Stimulated activated CD8-positive, alpha-beta memory T cell treated with anti-CD3 and anti-CD28 coated beads, Interleukin-4, amount 100 ng/mL, for 4 hours (primary cell): ENCODE measurements at places on chromosomes 11 and 22.

GRCh38 chr22:42639541-42640241, 710 bp downstream of the ATP5MGL start:
- DNase-seq = no peak

- no peak for DNase-seq
Measured at GRCh38 chr11:109619498-109619897, 197.5 kb downstream of the C11orf87 start.

DNA sequence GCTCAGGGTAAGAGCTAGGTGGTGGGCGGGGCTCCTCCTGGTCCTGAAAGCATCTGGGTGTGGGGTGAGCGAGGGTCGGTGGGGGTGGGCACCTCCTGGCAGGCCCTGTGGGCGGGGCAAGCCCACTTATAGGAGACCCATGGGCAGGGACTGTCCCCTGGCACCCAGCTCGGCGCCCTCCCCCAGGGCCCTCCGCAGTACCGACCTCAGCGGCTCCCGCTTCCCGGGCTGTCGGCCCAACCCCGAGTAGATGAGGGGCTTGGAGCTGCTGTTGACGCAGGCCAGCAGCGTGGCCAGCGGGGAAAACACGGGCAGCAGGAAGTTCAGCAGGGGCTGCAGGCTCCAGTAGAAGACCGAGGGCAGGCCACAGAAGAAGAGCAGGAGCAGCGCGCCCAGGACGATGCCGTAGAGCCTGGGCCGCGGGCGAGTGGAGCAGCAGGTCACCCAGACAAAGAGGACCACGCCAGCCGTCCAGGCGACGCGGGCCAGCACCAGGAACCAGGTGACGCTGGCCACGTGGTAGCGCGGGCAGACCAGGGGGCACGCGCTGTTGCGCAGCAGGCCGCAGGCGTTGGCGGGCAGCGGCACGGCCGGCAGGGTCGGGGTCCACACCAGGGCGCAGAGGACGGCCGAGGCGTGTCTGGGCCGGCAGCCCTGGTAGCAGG, 663 bp downstream of the MRGPRG start:
- DNase-seq = no peak

- DNase-seq = no peak
Measured at GRCh38 chr11:29336727-29337575, 679.9 kb downstream of the KCNA4 start.

DNA sequence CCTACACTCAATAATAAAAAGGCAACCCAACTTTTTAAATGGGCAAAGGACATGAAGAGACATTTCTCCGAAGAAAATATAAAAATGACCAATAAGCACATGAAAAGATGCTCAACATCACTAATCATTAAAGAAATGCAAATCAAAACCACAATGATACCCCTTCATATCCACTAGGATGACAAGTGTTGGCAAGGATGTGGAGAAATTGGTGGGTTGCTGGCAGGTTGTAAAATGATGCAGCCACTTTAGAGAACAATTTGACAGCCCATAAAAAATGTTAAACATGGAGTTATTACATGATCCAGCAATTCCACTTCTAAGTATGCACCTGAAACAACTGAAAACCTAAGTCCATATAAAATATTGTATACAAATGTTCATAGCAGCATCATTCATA, 73.2 kb upstream of the LMO2 start:
- no peak for DNase-seq

DNA sequence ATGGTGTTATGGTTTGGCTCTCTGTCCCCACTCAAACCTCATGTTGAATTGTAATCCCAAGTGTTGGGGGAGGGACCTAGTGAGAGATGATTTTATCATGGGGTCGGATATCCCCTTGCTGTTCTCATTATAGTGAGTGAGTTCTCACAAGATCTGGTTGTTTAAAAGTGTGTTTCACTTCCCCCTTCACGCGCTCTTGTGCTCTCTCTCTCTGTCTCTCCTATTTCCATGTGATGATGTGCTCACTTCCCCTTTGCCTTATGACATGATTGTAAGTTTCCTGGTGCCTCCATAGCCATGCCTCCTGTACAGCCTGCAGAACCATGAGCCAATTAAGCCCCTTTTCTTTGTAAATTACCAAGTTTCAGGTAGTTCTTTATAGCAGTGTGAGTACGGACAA, 765.1 kb downstream of the KCNA4 start:
- no peak for DNase-seq

- no peak for DNase-seq
Measured at GRCh38 chr22:23014250-23014649, 56.1 kb upstream of the GNAZ start.

DNA sequence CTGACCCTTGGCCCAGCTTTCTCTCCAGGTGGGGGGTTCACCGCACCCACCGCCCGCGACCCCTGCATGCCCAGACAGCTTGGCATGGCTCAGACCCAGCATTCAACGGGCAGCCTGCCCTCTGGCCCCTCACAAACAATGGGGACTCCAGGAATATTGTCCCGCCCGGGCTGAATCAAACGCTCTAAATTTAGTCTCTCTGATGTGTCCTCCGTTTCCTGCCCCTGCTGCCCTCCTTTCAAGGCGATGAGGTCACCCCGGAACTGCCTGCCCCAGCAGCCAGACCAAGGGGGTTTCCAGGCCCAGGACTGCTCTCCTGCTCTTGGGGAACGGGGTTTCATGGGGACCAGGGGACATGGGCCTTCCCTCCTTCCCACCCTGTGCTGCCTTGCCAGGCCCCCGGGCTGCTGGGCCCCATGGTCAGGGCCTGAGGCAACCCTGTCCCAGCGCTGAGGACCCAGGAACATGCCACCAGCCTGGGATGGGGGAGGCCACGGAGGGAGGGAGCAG, 10.1 kb upstream of the PDGFB start:
- no peak for DNase-seq

DNA sequence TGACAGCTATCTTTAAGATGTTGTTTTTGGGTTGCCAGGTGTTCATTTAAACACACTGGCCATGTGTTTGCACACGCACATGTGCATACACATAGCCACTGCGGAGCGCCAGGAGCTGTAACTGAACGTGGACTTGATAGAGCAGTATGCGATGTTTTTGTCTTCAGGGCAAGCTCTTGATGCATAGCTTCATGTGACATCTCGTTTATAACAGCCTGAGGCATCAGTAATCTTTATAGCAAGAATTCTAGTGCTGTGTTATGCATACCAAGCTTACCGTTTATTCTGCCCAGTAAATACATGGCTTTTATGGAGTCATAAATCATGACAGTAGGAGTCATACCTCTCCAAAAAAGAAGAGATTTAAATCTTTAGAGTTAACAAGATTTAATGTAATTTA, 87.0 kb downstream of the ATXN10 start:
- no peak for DNase-seq

DNA sequence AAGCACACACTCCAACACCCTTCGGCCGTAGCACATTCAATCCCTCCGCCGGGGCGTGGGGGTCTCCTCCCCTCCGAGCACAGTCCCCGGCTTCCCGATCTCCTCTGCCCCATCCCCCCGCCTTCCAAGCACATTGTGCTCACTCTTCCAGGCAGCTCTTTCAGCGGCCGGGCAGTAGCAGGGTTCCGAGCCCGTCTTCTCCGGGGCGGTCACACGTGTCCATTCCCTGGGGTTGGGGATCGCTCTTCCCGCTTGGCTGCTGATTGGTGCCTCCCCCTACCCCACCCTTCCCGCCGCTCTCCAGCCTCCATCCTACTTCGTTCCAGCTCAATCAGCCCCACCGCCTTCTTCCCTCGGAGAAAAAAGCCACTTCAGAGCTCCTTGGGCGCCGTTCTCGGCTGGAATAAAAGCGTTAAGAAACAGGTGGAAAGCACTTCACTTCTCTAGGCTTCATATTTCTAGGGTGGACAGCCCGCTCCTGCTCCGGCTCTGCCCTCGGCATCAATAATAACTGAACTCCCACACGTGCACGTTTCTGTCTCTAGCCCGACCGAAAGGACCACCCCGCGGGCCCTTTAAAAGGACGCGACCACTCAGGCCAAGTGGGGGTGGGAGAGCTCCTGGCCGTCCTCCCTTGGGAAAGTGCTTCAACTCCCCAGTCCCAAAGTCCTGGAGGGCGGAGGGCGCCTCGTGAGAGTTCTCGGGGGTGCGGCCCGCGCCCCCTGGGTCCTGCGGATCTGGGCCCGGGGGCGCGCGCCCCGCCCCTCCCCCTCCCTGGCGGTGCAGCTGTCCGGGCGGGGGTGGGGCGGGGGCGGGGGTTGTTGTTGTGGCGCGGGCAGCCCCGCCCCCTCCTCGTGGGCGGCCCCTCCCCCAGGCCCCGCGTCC, 464 bp upstream of the CECR2 start:
- DNase-seq = no peak

- DNase-seq = no peak
Measured at GRCh38 chr11:35786188-35786587, 123.6 kb downstream of the TRIM44 start.

- DNase-seq = no peak
Measured at GRCh38 chr22:39434243-39434653, 22.6 kb upstream of the MGAT3 start.
